Stimulated activated CD4-positive, alpha-beta T cell treated with anti-CD3 and anti-CD28 coated beads, Interleukin-1b, Interleukin-23, amount 100 ng/mL, for 1 hour (primary cell): ENCODE measurements at places on chromosomes 4 and X.

DNA sequence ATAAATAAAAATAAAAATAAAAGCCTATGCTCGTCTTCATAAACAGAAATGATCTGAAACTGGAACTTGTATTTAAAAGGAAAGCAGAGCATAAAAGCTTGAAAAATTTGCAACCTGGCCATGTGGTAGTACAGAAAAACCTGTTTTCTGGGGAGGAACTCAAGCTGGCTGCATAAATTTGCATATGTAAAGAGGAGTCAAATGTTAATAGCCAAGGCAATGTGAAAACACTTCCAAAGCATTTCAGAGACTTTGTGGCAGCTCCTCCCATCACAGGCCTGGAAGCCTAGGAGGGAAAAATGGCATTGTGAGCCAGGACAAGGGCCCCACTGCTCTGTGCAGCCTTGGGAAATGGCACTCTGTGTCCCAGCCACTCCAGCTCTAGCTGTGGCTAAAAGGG is 727.9 kb upstream of the DIAPH2 start:
- no peak for DNase-seq

DNA sequence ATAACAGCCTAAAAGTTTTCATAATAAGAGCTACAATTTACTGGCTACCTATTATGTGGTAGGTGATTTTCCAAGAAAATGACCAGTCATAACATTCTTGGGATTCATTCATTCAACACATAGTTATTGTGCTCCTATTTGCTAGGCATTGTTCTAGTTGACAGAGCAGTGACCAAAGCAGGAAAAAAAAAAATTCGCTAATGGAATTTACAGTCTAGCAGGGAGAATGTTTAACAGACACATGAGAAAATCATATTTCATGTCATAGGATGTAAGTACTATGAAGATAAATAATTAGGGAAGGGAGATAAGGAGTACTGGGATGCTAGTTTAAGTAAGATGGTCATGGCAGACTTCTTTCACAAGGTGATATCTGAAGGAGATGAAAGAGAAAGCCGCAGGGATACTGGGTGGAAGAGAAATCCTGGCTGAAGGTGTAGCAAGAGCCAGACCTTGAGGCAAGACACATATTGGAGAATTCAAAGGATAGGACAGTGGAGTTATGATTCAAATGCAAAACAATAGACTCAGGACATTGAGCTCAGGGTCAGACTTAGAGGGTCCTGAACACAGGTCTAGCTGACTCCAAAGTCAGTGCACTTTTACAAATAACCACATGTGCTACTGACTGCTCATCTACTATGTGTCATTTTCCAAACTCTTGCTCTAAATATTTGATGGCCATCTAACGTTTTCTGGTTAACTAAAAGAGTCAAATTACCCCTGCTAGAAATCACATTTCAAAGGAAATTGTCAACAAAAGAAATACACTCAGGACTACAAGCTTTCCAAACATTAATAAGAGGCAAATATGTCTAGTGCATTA is 20.4 kb downstream of the SPCS3 start:
- DNase-seq = no peak

DNA sequence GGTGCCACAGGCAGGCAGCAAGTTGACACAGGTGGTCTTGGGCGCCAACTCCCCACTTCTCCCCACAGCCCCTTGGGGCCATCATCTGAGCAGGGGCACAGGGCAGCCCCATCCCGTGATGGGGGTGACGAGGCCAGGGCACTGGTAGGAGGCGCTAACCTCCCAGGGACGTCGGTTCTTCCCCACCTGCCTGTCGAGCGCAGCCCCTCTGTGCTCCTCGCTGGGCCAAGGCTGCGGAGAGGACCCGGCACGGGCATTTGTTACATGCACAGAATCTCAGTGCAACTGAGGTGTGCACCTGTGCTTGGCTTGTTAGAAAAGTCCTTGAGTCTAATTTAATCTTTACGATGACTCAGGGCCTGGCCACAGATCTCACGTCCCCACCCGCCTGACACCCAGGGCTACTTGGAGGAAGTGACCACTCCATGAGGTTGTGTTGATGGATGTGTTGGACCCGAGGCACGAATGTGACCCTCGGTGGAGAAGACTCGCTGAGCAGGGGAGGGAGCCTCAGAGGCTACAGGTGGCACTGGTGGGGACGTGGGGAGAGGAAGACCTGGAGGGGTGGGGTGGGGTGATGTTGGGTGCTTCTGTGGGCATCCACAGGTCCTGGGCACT is 3.1 kb upstream of the SH3TC1 start:
- DNase-seq = no peak

DNA sequence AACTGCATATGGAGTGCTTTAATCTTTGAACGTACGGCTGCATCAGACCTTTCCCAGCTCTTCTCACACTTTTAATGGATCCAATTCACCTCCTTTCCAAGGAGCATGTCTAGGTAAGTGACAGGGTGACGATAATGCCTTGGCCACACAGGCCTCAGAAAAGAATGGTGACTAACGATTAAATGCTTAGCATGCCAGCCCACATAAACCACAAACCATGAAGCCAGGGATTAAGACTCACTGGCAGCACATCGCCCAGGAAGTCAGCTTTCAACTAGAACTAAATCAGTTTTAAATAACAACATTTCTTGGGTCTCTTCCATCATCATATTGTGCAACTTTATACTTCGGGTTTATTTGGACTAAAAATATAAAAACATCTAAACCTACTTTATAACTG is 28.7 kb downstream of the INPP4B start:
- DNase-seq = no peak

DNA sequence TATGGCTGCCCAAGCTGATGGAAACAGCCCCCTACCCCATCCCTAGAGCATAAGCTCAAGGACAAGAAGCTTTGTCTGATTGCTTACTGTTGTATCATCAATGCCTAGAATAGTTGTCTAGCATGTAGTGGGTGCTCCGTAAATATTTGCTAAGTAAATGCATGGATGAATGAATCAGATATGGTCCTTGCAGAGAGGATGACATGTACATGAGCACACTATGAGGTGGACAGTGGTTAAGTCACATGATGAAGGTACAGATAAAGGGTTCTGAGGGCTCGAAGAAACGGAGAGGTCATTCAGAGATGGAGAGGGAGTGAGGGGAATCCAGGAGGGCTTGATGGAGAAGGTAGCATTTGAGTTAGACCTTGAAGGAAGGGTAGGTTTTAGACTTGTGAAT is 214.2 kb downstream of the RBMX2 start:
- DNase-seq = no peak

DNA sequence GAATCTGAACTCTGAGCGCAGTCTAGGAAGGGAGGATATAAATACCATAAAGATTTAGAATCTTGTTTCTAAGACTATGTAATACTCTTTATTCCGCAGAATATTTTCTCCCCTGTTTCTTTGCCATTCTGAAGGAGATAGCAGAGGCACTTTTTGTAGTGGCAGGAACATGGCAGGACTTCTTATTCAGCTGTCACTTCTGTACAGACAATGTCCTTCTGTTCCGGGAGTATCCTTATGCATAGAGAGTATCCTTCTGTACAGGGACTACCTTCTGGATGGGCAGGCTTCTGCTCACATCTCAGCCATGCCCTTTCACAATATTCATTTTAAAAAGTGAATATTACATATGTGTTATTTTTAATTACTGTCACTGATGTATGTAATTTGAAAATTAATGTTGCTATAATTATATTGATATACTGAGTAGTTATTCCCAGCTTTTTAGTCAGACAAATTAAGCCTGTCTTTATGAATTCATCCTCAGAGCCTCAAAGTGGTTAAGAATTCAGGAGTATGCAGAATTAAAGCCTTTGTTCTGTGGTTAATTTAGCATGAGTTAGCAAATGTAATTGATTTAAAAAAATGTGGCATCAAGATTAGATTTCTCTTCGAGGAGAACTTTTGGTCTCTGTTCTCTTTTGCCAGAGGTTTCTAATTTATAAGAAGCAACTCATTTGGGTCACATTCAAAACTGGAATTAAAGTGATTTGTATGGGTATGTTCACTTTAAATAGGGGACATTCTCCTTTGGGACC is 174.4 kb downstream of the FHIP1A start:
- no peak for DNase-seq

DNA sequence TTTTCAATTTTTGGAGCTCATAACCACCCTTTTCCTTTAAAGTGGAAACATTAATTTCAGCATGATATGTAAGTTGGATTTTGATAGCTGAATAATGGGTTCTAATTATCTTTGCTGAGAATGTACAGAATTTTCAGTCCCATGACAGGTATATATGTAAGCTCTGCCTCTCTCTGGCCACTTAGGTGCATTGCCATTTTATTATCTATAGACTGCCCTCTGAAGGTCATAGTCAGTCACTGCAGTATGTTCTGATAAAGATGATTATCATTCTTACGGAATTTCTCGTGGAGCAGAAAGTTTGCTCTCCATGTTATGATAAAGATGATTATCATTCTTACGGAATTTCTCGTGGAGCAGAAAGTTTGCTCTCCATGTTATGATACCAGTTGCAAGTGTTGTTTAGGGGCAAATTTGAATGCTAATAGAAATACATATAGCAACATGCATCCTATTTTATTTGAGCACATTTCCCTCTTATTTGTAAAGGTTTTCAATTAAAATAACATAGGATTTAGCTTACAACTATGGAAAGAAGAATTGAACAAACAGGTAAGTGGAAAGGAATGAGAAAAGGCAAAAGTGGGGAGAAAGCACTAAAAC is 10.4 kb downstream of the AFP start:
- DNase-seq = no peak

DNA sequence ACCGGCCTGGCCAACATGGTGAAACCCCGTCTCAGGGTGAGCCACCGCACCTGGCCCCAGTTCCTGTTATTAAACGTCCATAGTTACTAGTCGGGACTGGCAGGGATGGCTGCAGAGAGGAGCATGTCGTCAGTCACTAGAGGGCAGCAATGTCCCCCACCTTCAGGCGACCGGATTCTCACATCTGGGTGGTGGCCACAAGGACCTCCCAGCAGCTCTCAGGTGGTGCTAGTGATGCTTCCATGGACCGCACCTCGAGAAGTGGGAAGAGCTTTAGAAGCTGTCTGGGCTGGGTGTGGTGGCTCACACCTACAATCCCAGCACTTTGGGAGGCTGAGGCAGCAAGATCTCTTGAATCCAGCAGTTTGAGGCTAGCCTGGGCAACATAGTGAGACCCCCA is 13.3 kb upstream of the IL3RA start:
- peak; percentile 16 for DNase-seq

DNA sequence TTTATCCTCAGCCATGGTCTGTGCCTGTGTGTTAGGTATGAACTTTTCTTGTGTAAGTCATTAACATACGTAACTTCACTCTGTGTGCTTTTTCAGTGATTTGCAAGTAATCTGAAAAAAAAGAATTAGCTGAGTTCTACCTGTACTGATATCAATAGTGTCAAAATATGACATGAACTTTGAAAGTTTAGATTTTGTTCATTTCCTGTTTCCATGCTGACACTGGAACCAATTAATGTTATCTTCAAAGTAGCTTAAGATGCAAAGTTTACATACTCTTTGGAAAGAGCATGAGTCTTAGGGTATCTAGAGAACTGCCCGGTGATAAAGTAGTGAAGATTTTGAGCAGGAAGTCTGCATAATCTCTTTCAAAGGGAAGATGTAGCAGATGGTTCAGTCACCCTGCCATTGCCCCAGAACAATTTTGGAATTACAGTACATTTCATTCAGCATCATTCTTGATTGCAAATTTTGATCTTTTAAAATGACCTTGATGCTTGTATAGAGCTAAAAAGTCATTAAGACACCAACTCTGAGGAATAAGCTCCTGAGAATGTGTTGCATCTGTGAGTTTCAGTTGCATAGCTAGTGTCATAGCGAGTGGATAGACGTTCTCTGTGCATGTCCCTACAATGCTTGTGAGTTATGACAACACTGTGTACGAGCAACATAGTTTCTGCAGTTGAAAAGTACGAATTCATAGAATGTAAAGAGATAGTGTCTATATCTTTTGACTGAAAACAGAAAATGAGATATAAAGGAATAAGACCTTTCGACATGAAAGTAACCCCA is 130.5 kb downstream of the PTTG2 start:
- DNase-seq = no peak

GRCh38 chr4:1968686-1969295 is 40.0 kb downstream of the NELFA start:
- DNase-seq = no peak

DNA sequence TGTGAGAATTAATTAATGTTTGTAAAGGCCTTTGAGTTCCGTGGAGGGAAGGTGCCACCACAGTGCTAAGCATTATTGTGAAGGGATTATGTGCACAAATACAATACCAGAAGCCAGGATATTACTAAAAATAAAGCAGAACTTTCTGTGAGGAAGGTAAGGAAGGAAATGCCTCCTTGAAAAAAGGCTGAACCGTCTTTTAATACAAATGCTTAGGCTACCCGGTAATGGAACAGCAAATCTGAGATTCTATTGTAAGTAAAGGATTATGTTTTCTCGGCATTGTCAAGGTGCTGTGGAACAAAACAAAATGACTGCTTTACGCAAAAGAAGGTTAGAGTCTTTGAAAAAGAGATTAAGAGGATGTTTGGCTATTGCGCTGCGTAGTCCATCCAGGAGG is 57.9 kb upstream of the SPRY1 start:
- DNase-seq = no peak

- no peak for DNase-seq
Observed at GRCh38 chr4:172721659-172722058, 447.0 kb upstream of the GALNT7 start.

- DNase-seq = no peak
Observed at GRCh38 chrX:137172317-137172948, 138.6 kb upstream of the GPR101 start.

DNA sequence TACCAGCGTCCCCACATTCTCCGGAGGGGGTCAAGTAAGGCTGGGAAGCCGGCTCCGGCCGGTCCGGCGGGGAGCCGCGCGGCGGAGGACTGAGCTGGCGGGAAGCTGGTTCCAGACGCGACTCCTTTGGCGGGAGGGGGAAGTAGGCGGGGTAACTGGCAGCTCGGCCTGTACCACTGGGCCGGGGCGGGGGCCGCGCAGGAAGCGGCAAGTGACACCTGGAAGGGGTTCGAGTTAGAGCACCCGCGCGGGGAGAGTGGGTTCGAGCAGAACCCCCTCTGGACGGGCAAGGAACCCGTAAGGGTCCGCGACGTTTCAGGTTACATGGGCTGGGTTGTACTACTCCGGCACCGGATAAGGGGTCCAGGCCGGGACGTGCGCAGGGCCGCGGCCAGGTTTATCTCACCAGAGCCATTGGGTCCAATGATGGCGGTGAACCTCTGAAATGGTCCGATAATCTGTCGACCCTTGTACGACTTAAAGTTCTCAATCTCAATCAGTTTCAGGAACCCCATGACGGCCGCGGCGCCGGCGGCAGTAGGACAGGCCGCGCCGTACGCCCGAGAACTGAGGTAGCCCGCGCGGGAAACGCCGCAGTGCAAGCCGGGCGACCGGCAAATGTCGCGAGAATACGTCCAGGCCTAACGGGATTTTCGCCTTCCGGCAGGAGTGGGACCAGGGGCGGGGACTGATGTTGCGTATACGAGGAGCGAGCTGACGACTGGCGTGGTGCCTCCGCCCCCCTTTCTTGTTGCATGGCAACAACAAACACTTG is at the start of gene SMC1A:
TSS of gene SMC1A (minus strand) at position 569 of the 775 bp plus-strand sequence. CDS start at position 515, 54 bp downstream.
- peak; percentile 87 for DNase-seq

- DNase-seq = no peak
Observed at GRCh38 chrX:76148041-76148665, 24.7 kb upstream of the PBDC1 start.
